NCI-H446 (cell line): ENCODE measurements at places on chromosomes 2 and 18.
A peak's percentile ranks its signal among the peaks of the same experiment; 100 is the strongest.

DNA sequence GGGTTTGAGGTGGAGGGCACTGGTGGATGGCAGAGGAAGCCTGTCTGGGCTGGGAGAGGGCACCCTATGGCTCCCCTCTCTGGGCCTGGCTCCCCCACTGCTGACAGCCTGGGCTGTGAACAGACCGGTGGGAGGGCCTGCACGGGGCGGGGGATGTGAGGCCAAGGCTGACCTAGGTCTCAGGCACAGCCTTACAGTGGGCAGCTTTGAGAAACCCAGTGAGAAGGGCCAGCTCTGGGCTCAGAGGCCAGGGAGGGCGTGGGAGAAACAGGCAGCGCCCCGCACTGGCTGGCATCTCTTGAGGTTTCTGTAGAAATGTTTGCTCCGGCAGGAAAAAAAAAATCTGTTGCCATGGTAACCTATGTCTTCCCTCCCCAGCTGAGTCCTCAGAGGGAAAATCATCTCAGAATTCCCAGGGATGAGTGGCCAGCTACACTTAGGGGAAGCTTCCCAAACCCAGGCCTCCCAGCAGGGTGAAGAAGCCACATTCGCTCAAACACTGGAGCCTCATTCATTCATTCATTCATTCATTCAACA, 71.7 kb upstream of the TAF1B start:
- peak; percentile 47 for DNase-seq

DNA sequence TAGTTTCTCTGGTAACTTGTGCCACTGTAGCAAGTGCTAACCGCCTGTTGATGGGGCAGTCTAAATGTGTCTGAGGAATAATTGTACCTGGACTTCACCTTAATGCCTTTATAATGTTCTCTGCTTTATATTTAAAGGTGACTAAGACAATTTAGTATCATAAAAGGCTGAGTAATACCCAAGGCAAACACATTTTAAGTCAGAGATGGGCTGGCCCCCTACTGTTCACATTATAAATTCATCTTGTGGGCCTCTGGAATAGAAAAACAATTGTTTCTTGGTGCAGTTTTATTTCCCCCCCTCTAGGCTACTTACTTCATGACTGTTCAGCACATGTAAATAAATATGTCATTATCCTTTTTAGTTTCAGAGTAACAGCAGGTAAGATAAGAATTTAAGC, 559.3 kb upstream of the PIK3C3 start:
- DNase-seq = no peak

- no peak for DNase-seq
Observed at GRCh38 chr2:240455647-240456446, 20.4 kb downstream of the GPC1 start.

DNA sequence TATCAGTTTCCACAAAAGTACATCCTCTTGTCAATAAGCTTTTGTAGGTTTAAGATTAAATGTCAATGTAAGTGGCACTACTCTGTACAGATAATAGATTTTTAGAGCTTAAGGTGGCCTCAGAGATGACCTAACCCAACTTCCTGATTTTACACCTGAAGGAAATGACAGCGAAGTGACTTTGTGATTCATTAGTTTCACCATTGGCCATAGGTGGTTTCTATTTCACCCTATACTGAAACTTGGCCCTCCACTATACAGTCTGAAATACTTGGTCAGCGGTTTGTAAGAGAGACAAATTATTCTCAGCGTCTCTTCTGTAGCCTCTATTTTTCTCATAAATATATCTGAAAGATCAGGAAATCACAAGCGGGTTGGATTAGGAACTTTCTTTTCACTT, 330.4 kb upstream of the FAM98A start:
- DNase-seq = no peak

DNA sequence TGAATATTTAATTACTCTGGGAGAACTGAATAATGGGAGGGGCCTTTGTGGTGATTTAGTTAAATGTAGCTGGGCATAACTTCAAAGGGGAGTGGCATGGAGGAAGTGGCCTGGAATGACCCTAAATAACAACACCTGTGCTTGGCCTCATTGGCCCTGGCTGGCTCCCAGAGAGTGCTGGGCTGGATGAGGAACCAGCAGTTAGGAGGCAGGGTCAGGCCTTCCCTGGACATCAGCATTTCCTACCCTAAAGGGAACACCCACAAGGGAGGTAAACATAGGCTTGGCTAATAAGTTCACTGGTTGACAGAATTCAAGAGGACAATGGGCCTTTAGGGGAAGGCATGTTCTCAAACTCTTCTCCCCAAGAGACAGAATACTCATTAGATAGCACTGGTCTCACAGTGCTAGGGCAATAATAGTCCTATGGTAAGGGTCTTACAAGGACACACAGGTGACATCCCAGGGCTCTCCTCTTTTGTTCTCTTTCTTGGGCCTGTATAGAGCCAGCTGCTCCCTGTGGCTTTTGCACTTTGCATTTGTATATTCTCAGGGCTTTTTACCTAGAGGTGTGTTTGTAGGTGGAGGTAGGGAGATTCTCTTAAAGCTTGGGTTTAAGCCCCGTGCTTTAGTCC, 106.8 kb downstream of the ZNF519 start:
- no peak for DNase-seq

DNA sequence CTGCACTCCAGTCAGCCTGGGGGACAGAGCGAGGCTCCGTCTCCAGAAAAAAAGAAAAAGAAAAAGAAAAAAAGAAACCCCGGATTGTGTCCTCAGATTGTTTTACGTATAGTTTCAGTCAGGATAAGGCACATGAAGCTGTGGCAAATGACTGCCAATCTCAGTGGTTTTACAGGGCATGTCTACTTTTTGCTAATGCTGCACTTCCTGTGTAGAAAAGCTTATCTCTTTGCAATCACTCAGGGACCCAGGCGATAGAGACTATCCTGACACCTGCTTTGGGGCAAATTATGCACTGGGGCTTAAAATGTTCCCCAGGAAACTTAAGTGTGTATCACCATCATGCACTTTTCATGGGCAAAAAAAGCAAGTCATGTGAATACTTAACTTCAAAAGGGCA, 103.7 kb upstream of the MEIS1 start:
- no peak for DNase-seq

DNA sequence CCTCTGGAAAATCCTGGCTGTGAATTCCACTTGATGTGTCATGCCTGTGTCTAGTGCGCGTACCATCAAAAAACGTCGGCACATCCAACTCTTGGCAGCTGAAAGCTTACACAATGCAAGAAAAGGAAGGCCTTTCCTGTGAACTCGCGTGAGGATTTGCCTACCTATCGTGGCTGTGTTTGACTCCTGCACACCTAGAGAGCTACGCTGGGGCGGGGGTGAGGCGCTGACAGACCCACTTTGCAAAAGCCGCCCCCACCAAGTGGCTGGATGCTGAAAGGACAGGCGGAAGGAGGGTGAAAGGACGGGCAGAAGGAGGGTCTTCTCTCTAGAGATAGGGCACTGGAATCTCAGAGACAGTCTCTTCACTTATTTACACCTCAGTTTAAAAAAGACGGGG, 270.1 kb downstream of the EIPR1 start:
- DNase-seq = no peak
